ENCODE measurements at places on chromosomes 1 and 21. TPM values are rescaled to one million over a fixed set of nuclear protein-coding genes. Genes with fewer than 3 reads are reported as not detected.

The FCN3 gene
- not detected for total RNA-seq

The PERM1 gene
- total RNA-seq: 0.10 TPM

The DESI2 gene
- 45.8 TPM for total RNA-seq

The FCRL1 gene
- not detected for total RNA-seq

DNA sequence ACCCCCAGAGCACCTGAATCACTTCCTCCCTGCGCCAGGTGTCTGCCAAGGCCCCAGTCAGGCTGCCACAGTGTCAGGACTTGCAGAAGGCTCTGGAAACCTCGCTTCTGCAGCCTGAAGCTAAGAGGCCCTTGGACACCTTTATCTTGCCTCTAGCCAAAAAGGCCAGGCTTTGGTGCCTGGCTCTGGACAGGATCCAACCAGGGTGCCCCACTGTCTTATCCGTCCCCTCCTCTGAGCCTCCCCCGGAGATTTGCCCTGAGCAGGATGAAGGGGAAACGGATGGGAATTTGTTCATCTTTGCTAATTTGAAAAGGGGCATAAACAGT, 12.8 kb upstream of the CLSTN1 start:
- no peak for DNase-seq

DNA sequence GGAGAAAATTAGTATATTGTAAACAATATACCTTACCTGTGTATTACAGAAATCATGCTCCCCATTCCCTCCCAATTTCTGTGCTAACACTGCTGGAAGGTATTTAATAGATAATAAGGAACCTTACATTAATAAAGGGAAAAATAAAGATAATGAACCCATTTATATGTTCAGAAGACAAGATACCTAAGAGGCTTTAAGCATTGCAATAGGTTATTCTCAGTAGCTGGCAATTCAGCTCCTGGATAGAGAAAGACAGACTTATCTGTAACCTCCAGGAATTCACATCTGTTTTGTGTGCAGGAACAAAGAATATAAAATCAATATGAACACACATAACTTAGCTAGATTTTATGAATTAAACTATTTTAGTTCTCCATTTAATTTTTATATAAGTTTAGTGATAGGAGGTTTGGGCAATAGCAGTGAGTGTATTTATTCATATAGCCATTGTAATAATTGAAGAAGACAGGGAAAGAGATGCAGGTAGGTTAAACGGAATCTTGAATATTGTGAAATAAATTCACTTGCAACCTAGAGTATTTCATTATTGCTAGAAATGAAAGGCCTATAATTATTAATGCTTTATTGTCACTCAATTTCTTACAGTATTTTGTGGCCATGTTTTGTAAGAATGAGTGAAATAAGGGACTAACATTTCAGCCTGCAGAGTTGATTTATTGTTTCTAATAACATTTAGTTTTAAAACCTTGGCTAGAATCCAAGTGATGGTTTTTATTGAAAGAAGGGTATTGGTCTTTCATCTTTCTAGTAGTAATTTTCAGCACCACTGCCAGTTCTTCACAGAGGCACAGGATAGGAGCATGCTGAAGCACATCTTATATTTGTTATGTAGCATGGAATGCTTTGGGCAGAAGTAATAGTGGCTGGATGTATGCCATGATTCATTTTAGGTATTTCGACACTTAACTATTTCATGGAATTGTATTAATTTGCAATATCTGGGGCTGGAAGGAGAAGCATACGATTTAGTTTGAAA, 1.5 kb downstream of the XPR1 start:
- no peak for DNase-seq

DNA sequence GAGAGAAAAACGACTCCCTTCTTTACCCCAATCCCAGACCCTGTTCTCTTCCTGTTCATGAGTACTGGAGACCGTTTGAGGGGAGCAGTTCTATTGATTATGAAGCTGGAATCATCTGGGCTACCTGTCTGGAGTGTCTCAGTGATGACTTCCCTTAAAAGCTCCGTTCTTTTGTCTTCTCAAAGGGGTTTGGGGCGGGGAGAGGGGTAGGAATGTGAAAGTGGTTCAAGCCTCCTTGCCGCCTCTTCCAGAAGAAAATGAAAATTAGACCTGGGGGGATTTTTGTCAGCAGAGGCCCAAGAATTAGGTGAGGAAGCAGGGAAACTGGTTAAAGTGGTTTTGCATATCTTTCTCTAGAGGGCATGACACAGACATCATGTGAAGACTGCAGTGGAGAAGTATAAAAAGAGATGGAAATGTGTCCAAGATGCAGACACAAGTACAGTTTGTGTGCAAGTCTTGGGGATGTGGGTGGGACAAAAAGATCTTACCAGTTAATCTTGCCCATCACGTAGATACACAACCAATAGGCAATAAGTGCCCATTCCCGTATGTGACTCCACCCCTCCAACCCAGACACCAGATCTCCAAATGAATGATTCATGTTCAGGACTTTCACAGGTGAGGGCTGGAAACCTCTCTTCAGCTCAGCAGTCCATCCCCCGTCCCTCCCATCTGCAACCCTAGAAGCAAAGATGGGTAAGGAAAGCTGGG, 470 bp upstream of the MTMR11 start:
- DNase-seq: peak; percentile 80

DNA sequence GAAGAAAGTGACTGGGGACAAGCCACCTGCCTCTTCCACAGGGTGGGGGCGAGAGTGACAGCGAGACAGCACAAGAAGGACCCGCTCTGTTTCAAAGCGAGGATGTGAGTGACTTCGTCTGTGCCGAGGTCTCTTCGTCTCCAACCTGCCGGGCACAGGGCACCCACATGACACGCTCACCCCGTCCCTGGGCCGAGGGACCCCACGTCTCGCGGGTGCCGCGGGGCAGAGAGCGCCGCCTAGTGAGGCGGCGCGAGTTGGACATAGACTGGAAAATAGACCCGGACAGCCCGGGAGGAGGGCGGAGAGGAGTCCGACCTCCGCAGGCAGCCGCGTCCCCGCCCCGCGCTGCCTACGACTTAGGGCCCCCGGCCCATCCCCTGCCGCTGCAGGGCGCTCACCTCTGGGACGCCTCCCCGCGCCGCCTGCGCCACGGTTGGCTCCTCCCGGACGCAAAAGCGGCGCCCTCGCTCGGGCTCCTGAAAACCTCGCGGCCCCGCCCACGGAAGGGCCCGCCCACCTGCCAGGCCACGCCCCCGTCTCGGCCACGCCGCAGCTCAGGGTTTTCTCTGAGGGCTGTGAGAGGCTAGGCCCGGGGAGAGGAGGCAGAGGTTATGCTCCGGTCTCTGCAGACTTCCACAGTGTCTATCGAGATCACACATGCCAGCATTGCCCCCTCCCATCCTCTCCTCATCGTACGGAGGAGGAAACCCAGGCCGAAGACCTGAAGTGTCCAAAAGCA, at the start of gene TLR5:
Gene TLR5 (minus strand): TSS at position 454 of the 742 bp plus-strand sequence. CDS start 30,217 bp downstream, outside the sequence.
- DNase-seq: no peak

DNA sequence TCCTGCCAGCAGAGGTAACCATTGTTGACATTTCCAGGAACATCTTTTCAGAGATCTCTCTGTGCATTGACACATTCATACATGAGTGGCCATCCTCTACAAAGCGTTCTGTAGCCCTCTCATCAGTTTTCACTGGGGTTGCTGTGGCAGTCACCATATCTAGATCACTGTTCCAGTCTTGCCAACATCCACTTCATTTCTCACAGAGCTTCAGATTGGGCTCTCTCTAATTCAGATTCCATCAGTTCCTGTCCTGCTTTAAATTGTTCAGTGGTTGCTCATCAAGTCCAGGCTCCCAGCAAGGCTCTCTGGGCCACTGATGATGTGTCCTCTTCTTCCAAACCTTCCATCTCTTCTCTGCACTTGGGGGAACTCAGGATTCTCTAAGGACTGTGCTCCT, 173.7 kb downstream of the KCNJ6 start:
- no peak for DNase-seq

- peak; percentile 47 for DNase-seq
These were observed 55.3 kb upstream of the NBPF3 start for GRCh38 chr1:21384620-21385019.

DNA sequence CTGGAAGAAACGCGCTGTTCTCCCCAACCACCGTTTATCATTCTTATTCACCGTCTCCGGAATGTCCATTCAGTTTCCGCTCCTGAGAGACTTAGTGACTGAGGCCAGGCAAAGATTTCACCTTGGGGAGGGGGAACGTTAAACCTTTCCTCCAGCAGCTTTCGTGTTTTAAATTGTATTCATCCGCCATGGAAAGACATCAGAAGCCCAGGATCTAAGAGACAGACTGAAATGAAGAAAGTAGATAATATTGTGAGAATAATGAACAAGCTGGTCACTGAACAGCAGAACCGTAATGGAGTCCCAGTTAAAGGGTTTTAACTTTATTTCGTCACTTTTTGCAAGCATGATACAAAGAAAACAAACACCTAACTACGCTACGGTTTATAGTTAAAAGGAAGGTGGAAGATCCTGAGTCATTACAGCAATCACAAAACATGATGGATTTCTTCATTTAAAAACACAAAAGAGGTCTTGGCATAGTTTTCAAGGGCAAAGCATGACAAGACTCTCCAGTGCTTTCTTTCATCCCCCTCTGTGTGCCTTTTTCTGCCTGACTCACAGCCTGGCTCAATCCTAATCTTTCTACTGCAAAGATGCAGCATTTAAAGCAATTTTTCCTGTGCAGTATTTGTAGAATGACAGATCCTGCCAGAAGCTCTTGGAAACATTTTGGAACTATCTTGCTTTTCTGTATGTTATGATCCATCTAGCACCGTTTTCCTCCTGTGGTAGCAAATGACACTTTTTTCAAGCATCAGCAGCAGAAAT, 722 bp upstream of the SLC19A2 start:
- DNase-seq: peak; percentile 86

- DNase-seq: no peak
These were observed 141.8 kb upstream of the AJAP1 start for GRCh38 chr1:4512636-4513035.

- no peak for DNase-seq
These were observed 22.1 kb downstream of the SLC2A7 start for GRCh38 chr1:9004031-9004699.

DNA sequence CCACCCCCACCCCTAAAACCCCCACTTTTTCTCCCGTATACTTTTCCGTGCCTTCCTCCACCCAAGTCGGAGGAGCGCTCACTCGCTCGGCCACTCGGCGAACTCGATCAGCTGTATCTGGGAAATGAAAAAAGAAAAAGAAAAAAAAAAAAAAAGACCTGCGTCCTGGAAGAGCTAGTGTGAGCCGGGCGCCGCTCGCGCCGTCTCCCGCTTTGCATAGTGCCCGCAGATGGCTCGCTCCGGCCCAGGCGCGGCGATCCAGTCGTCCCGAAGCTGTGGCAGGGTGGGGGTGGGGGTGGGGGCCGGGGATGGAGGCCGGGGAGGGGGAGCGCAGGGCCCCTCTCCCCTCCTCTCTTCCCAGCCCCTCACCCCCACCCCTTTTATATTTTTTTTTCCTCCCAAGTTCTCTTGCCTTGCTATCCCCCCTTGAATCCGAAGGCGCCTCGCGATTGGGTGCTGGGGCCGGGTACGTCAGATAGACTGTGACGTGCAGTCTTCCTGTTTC, 299 bp upstream of the PROX1 start:
- peak; percentile 14 for DNase-seq

DNA sequence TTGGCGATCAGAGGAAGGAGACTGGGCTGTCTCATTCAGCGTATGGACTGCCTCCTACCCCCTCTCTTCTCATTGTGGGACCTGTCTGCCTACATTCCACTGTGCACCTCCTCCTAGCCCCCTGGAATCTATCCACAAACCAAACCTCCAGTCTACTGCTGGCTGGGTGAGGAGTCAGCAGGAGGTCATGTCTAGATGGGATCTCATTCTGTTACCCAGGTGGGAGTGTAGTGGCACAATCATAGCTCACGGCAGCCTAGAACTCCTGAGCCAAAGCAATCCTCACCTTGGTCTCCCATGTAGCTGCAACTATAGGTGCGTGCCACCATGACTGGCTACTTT, 18.0 kb upstream of the TTC22 start:
- DNase-seq: no peak

- no peak for DNase-seq
These were observed 13.1 kb downstream of the SLC26A9 start for GRCh38 chr1:205930195-205930577.

DNA sequence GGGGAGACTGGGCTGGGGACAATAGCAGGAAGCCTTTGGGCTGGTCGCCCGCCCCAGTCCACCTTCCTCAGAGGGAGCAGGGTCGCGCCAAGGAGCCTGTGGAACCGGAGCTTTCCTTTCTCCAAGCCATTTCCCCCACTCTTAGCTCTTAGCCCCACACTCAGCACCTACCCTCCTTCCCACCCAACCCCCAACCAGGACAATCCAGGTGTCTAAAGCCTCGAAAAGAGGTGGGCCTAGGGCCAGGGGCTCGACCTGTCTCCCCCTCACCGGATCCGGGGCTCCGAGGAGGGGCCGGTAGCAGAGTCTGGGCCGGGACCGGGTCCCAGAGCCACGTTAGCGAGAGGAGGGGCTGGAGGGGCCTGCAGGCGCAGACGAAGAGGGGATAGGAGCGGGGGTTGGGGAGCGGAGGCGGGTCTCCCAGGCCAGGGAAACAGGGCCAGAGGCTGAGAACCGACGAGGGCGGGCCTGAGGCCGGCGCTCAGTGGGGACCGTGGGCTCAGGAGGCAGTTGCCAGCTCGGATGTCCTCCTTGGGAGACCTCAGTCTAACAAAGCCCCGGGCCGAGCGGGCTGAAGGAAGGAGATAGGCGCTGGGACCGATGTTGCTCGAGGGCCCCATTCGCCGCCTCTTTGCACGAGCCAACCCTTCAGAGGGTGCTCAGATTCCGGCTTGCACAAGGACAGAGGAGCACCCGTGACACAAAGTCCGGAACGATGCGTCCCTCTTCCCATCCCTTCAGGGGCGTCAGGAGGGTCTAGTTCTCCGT, 943 bp downstream of the SEMA6C start:
- no peak for DNase-seq

DNA sequence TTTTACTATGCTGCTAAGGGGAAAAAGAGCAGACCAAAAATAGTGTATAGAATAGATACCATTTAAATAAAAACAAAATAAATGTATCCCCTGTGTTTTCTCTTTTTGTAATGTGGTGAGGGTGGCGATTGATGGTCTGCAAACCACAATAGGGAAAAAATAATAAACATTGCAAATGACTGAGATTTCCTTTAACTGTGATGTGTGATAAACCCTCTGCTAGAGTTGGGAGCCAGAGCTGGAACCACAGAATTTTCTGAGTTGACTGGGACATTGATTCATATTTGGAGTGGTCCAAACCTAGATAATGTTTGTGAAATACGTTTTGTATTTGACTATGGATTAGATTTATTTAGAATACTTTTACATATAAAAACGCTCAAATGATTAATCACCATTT, 70.6 kb upstream of the PTGFR start:
- DNase-seq: no peak

DNA sequence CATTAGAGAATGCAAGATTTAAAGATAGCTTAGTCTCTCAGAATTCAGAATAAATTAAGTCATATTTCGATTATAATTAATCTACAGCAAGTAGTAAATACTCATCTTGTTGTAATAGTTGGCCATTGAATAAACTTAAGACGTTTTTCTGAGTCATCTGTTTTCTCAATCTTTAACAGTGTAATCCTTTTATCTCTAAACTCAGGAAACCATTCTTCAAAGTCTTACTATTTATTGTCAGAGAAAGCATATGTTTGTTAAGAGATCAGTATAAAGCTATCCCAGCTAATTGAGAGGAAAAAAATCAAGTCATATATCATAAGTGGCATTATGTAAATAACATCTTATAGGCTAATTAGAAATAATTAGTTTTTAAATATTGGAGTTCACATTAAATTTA, 201.2 kb upstream of the ADAMTS5 start:
- DNase-seq: peak; percentile 7
